ENCODE measurements at places on chromosomes 12 and 14.

DNA sequence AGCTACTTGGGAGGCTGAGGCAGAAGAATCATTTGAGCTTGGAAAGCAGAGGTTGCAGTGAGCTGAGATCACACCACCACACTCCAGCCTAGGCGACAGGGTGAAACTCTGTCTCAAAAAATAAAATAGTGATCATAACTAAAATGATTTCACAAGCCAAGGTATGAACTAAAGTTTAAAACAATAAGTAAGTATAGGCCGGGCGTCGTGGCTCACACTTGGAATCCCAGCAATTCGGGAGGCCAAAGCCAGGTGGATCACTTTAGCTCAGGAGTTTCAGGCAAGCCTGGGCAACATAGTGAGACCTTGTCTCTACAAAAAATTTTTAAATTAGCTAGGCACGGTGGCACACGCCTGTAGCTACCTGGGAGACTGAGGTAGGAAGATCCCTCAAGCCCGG lies 27.4 kb downstream of the BLTP3B start:
- H3K27me3 ChIP-seq, result no peaks in the 10 kb centered on the region
- no peaks in the 10 kb centered on the region for H3K36me3 ChIP-seq
- no peak overlapping the region for H3K4me3 ChIP-seq
- H3K4me1 ChIP-seq, result no peaks in the 10 kb centered on the region

GRCh38 chr12:57821474-57822214 lies 3.1 kb upstream of the AVIL start:
- no peak overlapping the region for H3K4me3 ChIP-seq
- peaks cover 41% of the 10 kb centered on the region for H3K36me3 ChIP-seq
- no peaks in the 10 kb centered on the region for H3K4me1 ChIP-seq

DNA sequence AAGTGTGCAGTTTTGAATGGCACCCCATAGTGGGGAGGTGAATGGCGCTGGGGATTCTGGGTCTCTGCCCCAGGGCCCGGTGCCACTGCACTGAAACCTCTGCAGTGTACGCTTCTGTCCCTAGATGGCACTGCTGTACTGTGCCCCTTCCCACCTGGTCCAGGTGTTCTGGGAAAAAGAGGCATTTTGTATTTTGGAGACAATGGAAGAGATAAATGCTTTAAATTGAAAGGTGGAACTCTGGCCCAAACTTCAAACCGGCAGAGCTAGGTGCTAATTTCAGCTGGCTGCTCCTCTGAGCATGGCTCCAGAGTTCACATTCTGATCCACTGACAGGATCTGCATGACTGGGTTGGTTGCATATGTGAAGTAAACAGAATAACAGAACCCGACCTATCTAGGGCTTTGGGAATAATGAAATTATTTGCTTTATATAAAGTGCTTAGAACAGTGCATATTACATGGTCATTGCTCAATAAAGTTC lies 52.2 kb downstream of the KRT80 start:
- DNase-seq, result no peak
- no peaks in the 10 kb centered on the region for H3K36me3 ChIP-seq
- H3K27ac ChIP-seq, result peak overlapping the region; percentile 16

DNA sequence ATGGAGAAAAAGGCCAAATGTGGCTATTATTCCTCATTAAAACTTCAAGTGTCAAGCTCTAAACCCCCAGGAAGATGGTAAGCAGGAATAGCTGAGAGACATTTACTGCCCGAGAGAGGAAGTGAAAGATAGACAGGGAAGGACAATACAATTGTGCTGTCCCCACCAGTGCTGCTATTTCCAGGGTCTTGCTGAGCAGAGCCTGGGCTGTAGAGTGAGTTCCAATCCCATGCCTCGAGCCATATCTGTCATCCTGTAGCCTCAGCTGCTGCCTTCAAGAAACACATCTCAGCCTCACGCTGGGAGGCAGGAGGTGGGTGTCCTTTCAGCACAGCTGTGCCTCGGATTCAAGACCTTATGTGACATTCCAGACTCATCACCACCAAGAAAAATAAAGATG lies 114.0 kb downstream of the RPAP3 start:
- H3K4me1 ChIP-seq, result no peaks in the 10 kb centered on the region
- no peak overlapping the region for H3K4me3 ChIP-seq
- no peaks in the 10 kb centered on the region for H3K36me3 ChIP-seq
- H3K27ac ChIP-seq, result no peak overlapping the region
- no peaks in the 10 kb centered on the region for H3K27me3 ChIP-seq

GRCh38 chr12:103181366-103182152 lies 224.1 kb downstream of the ASCL1 start:
- H3K27me3 ChIP-seq, result no peaks in the 10 kb centered on the region
- no peak for DNase-seq
- H3K36me3 ChIP-seq, result no peaks in the 10 kb centered on the region
- no peak overlapping the region for H3K27ac ChIP-seq

DNA sequence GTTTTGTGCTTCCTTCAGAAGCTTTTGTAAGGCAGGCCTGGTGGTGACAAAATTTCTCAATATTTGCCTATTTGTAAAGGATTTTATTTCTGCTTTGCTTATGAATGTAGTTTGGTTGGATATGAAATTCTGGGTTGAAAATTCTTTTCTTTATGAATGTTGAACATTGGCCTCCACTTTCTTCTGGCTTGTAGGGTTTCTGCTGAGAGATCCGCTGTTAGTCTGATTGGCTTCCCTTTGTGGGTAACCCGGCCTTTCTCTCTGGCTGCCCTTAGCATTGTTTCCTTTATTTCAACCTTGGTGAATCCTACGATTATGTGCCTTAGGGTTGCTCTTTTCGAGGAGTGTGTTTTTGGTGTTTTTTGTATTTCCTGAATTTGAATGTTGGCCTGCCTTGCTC lies 58.2 kb downstream of the NUBPL start:
- no peaks in the 10 kb centered on the region for H3K4me1 ChIP-seq
- H3K27ac ChIP-seq, result no peak overlapping the region
- H3K36me3 ChIP-seq, result no peaks in the 10 kb centered on the region
- no peak overlapping the region for H3K4me3 ChIP-seq

GRCh38 chr14:104794993-104795780 lies at the start of gene AKT1:
Gene AKT1 (minus strand): TSS chr14:104795748. CDS start chr14:104792643, 3,105 bp downstream.
- DNase-seq, result no peak
- H3K4me1 ChIP-seq, result peaks cover 7% of the 10 kb centered on the region
- no peaks in the 10 kb centered on the region for H3K27me3 ChIP-seq
- peaks cover 33% of the 10 kb centered on the region for H3K36me3 ChIP-seq
- H3K4me3 ChIP-seq, result peak within 1 kb of the TSS; percentile 88

DNA sequence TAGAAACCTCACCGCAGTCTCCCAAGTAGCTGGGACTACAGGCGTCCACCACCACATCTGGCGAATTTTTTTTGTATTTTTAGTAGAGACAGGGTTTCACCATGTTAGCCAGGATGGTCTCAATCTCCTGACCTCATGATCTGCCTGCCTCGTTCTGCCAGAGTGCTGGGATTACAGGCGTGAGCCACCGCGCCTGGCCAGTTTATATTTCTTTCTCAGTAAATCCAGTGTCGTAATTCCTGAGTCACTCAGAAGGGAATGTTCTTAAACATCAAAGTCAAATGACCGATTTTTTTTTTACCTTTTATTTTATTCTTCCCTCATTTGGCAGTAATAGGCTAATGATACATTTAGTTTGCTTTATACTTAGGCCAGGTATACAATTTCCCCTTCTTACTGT lies 80.5 kb downstream of the FBXO33 start:
- H3K27ac ChIP-seq, result no peak overlapping the region
- H3K4me3 ChIP-seq, result no peak overlapping the region
- no peaks in the 10 kb centered on the region for H3K27me3 ChIP-seq
- H3K4me1 ChIP-seq, result no peaks in the 10 kb centered on the region

GRCh38 chr12:14278294-14278953 lies 87.1 kb upstream of the ATF7IP start:
- H3K4me3 ChIP-seq, result no peak overlapping the region
- peaks cover 4% of the 10 kb centered on the region for H3K4me1 ChIP-seq
- no peak overlapping the region for H3K27ac ChIP-seq
- H3K36me3 ChIP-seq, result no peaks in the 10 kb centered on the region
- no peaks in the 10 kb centered on the region for H3K27me3 ChIP-seq
- DNase-seq, result no peak

- DNase-seq, result no peak
- no peak overlapping the region for H3K27ac ChIP-seq
- H3K4me1 ChIP-seq, result no peaks in the 10 kb centered on the region
- H3K4me3 ChIP-seq, result no peak overlapping the region
- H3K27me3 ChIP-seq, result no peaks in the 10 kb centered on the region
Measured at GRCh38 chr12:118164798-118165486, 29.0 kb downstream of the PEBP1 start.

DNA sequence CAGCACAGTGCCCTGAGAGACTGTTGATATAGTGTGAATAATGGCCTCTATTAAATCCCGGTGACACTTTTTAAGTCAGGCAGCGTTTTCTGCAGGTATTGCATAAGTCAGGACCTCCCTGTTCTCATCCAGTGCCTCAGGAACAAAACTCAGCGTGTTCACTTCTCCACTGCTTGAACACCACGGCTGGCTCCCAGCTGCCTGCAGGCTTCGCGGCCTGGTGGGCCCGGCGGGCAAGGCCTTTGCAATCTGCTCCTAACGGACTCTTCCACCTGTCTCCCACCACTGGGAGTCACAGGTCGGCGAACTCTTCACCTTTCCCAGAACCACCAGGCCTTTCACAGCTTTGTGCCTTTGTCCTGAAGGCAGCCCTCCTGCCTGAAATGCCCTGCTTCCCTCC lies 18.7 kb downstream of the RFX4 start:
- H3K27ac ChIP-seq, result no peak overlapping the region
- no peak overlapping the region for H3K4me3 ChIP-seq
- DNase-seq, result no peak
- no peaks in the 10 kb centered on the region for H3K27me3 ChIP-seq
- H3K36me3 ChIP-seq, result no peaks in the 10 kb centered on the region

DNA sequence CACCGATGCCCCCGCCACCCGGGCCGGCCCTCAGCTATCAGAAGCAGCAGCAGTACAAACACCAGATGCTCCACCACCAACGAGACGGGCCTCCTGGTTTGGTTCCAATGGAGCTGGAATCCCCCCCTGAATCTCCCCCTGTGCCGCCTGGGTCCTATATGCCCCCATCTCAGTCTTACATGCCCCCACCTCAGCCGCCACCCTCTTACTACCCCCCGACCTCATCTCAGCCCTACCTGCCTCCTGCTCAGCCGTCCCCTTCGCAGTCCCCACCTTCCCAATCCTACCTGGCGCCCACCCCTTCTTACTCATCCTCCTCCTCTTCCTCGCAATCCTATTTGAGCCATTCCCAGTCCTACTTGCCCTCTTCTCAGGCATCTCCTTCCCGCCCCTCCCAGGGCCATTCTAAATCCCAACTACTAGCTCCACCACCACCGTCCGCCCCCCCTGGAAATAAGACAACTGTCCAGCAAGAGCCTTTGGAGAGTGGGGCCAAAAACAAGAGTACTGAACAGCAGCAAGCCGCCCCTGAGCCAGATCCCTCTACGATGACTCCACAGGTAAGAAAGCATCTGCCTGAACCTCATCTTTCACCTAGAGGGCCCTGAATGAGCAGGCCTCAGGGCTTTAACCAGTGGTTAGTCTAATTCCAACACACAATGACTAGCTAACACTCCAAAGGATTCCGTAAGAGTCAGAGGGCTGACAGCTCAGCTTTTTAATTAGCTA lies 851 bp downstream of the YLPM1 start:
- peak overlapping the region; percentile 59 for H3K27ac ChIP-seq
- no peak for DNase-seq
- H3K4me1 ChIP-seq, result peaks cover 16% of the 10 kb centered on the region
- H3K36me3 ChIP-seq, result peaks cover 42% of the 10 kb centered on the region

GRCh38 chr12:20050221-20050620 lies 318.1 kb upstream of the PDE3A start:
- no peaks in the 10 kb centered on the region for H3K36me3 ChIP-seq
- H3K27me3 ChIP-seq, result no peaks in the 10 kb centered on the region
- H3K4me1 ChIP-seq, result no peaks in the 10 kb centered on the region
- DNase-seq, result no peak
- H3K27ac ChIP-seq, result no peak overlapping the region

DNA sequence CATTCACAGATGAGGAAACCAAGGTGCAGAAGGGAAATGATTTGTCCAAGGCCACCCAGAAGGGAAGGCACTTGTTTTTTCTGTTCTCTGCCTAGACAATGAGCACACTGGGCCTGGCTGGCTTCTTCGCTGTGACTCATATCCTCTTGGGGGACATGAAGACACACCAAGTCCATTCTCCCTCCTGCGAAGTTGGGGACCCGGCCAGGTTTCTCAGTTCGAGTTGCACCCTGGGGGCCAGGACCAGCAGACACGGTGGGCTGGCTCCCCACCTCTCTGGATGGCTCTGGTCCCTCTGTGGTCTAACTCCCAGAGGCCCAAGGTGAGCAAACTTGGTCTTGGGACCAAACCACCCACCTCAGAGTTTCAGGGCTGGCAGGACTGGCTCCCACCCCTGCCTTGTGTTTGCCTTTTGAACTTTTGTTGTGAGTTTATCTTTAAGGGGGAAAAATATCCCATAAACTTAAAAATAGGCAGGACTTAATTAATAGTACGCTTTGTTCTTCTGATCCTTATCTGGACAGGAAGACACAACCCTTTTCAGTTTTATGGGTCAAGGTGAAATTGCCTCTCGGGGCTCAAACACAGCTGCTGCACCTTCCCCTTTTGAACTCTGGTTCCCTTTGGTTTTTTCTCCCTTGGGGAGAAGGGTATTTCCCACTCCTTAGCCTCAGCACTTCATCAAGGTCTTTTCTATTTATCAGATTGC lies 9.0 kb upstream of the MLEC start:
- H3K36me3 ChIP-seq, result no peaks in the 10 kb centered on the region
- H3K27ac ChIP-seq, result no peak overlapping the region
- no peak for DNase-seq
- no peaks in the 10 kb centered on the region for H3K27me3 ChIP-seq

- no peak overlapping the region for H3K4me3 ChIP-seq
- H3K4me1 ChIP-seq, result peaks cover 4% of the 10 kb centered on the region
- no peaks in the 10 kb centered on the region for H3K27me3 ChIP-seq
- DNase-seq, result no peak
- H3K27ac ChIP-seq, result no peak overlapping the region
Measured at GRCh38 chr12:32334371-32334777, 65.0 kb upstream of the FGD4 start.

GRCh38 chr12:82745063-82745674 lies 58.5 kb downstream of the TMTC2 start:
- H3K36me3 ChIP-seq, result no peaks in the 10 kb centered on the region
- H3K27me3 ChIP-seq, result no peaks in the 10 kb centered on the region
- no peak overlapping the region for H3K27ac ChIP-seq
- DNase-seq, result no peak

GRCh38 chr12:104425614-104426013 lies 31.1 kb upstream of the CHST11 start:
- DNase-seq, result no peak
- peaks cover 13% of the 10 kb centered on the region for H3K4me1 ChIP-seq
- H3K27ac ChIP-seq, result no peak overlapping the region
- H3K27me3 ChIP-seq, result no peaks in the 10 kb centered on the region

DNA sequence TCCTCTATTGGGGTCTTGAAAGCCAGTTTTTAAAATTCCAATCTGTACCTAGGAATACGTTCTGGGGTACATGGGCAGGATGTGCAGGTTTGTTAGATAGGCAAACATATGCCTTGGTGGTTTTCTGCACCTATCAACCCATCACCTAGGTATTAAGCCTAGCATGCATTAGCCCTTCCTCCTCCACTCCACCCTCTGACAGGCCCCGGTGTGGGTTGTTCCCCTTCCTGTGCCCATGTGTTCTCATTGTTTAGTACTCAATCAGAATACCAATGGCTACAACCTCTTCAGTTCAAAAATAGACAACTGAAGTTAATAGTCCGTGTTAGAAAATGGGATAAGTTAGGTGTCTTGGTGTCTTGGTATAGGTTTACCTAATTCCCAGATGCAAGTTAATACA lies 3.4 kb downstream of the NTS start:
- no peaks in the 10 kb centered on the region for H3K4me1 ChIP-seq
- no peaks in the 10 kb centered on the region for H3K36me3 ChIP-seq
- no peak overlapping the region for H3K4me3 ChIP-seq

Measured in RWPE2 (cell line).